ENCODE measurements at places on chromosomes 1 and 21. TPM values are rescaled to one million over a fixed set of nuclear protein-coding genes. Genes with fewer than 3 reads are reported as not detected.

DNA sequence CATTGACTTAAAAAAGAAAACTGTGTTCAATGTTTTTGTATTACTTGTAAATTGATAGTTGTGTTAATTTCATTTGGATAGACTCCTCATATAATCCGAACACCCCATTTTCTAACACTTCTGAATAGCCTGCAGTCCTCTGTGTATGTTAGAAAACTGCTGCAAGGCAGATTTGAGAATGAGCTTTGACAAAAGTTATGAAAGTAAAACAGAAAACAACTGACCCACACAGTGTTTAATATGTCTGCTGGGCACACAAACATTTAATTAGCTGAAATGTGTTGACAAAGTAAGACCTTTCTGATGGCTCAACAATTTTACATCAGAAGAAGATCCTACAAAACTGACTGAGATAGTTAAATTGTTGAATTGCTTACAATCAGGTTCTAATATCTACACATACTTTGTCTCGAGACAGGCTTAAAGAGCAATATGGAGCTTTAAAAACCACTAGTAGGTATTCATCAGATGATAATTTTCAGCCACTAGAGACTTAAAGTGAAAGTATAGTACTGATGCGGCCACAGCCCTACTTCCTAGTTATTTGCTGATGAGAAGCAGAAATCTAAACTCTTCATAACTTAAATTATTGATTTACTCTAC is 40.0 kb upstream of the PRMT6 start:
- no peak for DNase-seq

- DNase-seq: no peak
These were observed 2.1 kb downstream of the DYRK1A start for GRCh38 chr21:37368541-37369279.

- no peak for DNase-seq
These were observed 78.5 kb downstream of the ITPKB start for GRCh38 chr1:226660410-226661182.

GRCh38 chr1:51565009-51565408 is 45.9 kb upstream of the EPS15 start:
- DNase-seq: no peak

- no peak for DNase-seq
These were observed 79.0 kb downstream of the RASAL2 start for GRCh38 chr1:178172939-178173338.

GRCh38 chr1:29032841-29033240 is 90.9 kb downstream of the TMEM200B start:
- DNase-seq: no peak

- DNase-seq: no peak
These were observed 35.6 kb downstream of the IL23R start for GRCh38 chr1:67201891-67202290.

GRCh38 chr1:16430606-16431005 is 6.6 kb downstream of the SPATA21 start:
- DNase-seq: no peak

GRCh38 chr1:206859082-206859521 is 6.3 kb upstream of the IL20 start:
- DNase-seq: no peak

GRCh38 chr21:46605767-46606426 is 1.0 kb upstream of the S100B start:
- peak; percentile 75 for DNase-seq

DNA sequence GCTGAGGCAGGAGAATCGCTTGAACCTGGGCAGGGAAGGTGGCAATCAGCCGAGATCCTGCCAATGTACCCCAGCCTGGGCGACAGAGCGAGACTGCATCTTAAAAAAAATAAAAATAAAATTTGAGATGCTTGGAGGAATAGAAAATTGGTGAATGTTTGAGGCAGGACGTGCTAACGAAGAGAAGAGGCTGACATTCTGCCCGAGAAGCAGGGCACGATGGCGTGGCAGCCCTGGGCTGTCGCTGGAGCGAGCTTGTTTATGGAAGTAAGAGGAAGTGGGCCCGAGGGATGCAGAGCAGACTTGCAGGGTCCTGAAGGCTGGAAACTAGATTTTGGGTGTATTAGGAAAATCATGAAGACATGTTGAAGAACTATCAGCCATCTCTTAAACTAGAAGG is 92.6 kb downstream of the KIF26B start:
- DNase-seq: no peak

DNA sequence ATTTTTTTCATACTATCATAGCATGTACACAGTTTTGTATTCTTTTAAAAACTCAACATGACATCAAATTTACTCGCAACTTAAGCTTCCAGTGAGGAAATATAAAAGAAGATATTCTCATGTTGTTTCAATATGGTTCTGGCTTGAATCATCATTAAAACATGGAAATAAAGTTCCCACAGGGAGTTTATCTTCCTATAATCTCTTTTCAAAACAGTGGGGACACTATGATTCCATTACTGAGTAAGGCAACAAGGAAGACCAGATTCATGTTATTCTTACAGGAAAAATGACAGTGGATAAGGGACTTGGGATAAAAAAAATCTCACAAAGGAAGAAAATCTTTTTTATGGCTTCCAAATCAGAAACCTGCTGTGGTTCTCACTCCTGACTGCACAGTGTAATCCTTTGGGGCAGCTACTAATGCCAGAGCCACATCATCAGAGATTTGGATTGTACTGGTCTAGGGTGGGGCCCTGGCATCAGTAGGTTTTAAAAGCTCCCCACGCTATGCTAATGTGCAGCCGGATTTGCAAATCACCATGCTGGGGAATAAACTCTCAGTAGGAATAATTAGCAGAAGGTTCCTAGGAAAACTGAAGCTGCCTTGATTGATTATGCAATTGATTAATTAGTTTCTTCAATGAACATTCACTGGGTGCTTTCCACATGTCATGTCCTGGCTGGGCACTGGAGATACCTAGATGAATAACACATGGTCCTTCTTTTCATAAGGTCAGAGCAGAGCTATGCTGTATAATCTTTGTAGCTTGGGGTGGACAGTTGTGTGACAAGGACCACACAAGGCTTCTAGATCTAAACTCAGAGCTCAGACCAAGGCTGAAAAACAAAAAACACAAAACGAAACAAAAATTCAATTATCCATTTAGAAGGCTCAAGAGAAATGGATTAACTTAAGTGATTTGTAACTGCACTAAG is 71.1 kb upstream of the C8B start:
- no peak for DNase-seq

DNA sequence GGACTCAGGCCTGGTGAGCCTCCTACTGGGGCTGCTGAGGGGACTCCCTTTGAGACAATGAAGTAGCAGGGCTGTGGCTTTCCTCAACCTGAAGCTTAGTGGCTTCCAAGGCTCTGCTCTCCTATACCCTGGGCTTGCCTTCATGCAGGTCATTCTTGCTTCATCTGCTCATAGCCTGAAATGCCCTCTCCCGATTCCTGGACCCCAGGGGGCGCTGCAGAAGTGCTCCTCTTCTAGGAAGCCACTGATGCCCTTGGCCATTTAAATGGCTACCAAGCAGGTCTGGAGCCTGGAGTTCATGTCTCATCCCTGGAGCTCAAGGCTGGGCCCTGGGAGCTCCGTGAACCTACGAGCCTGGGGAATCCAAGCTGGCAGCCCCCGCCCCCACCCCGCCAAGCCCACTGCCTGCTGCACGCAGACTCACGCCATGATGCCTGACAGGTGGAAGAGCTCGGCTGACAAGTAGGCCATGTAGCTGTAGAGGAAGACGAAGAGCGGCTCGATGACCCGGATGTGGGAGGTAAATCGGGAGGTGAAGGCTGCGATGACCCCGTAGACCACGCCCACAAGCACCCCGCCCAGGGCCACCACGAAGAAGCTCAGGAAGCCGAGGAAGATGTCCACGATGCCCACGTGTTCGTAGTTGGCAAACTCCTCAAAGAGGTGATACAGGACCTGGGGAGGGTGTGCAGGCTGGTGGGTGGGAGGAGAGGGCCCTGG is 45.7 kb downstream of the SLC9A1 start:
- DNase-seq: no peak

DNA sequence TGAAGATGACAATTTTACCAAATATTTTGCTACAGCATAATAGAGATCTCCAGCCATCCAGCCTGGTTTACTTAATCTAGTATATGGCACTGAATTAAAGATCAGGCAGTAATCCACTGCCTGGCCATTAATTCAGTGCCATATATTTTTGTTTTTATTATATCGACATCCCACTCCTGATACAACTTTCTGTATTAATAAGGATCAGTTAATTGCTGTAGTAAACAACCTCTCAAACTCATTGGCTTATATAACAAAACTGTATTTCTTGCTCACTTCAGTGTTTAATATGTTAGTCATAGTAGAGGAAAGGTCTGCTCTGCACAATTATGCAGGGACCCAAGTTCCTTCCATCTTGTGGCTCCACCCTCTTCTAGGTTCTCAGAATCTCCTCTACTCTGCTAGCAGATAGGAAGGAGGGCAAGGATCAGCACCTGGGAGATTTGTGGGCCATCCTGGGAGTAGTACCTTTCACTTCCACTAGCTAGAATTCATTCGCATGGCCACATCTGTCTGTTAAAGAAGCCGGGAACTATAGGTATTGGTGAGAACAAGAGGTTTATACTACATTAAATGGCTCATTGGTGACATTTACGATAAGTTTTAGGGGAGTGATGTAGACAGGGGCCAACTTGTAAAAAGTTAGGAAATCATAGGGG is 3.6 kb upstream of the ZDHHC18 start:
- no peak for DNase-seq

GRCh38 chr21:42198929-42199867 is 19.7 kb upstream of the ABCG1 start:
- DNase-seq: no peak

DNA sequence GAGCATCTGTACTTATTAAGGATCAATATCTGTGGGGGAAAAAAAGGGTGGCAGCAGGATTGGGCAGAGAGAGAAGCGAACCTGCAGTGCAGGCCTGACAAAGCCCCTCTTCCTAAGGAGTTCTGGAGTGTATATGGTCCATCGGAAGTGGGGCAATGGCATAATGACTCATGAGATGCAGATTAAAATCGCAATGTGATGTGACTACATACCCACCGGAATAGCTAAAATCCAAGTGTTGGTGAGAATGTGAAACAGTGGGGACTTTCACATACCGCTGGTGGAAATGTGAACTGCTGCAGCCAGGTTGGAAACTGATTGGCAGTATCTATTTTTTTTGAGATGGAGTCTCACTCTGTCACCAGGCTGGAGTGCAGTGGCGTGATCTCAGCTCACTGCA is 8.2 kb upstream of the CREG1 start:
- no peak for DNase-seq

DNA sequence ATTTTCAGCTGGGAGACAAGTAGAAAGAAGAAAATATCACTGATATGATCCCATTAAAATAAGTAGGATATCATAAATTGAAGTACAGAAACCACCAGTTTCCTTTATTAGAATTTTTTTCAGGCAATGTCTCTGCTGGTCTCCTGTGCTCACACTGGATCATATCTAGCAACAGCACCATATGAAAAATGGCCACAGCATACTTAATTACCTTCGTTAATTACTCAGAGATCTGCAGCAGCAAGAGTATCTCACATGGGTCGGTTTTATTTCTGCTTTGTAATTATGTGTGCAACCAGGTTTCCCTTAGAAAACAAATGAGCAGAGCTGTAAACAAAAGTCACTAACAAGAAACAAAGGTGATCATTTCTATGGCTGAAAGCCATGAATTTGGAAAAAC is 287.9 kb downstream of the LRRIQ3 start:
- no peak for DNase-seq

DNA sequence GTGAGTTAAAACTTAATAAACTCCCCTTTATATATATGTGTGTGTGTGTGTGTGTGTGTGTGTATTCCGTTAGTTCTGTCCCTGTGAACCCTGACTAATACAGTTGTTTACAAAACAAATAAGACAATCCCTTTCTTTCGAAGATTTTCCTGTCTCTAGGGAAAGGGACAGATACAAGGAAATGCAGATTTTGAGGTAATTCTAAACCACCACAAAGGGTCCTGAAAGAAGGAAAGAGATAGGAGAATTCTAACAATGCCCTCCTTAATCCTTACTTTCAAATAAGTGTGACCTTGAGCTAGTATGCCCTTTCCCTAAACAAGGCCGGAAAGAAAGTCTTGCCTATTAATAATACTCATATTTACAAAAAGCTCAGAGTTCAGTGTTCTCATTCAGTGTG is 164.8 kb upstream of the COL11A1 start:
- DNase-seq: no peak

GRCh38 chr1:116166655-116167054 is 55.5 kb downstream of the MAB21L3 start:
- no peak for DNase-seq

- DNase-seq: no peak
These were observed 48.8 kb downstream of the PIK3CD start for GRCh38 chr1:9700340-9700739.

- no peak for DNase-seq
These were observed 2.7 kb downstream of the CAPN2 start for GRCh38 chr1:223714849-223715603.

DNA sequence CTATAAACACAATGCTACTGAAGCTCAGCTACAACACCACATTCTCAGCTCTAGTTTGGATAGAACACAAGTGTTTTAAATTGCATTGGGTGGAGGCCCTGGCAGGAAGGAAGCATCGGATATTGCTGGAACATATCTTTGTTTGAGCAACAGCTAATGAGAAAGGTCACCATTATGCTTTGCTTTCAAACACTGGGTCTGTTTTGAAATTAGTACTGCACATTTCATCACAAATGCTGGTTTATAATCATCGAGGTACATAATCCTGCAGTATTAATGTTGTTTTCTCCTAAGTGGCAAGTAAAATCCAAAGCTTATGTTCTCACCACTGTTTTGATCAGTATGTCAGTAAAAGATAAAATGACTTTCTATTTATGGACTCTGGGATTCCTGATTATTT is 61.5 kb upstream of the ARHGAP29 start:
- DNase-seq: no peak

GRCh38 chr1:193406901-193407300 is 220.5 kb upstream of the B3GALT2 start:
- peak; percentile 38 for DNase-seq

DNA sequence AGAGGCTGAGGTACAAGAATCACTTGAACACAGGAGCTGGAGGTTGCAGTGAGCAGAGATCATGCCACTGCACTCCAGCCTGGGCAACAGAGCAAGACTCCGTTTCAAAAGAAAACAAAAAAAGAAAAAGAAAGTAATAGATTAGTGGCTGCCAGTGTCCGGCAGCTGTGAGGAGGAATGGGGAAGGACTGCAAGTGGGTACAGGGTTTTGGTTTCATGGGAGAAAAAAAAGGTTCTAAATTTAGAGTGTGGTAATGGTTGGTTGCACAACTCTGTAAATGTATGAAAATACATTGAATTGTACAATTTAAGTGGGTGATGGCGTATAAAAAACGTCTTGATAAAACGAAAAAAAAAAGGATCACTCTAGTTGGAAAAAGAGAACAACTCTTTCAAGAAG is 6.7 kb downstream of the TAF1A start:
- no peak for DNase-seq

GRCh38 chr1:230463326-230463725 is 37.2 kb upstream of the PGBD5 start:
- DNase-seq: no peak

GRCh38 chr1:9313576-9313975 is 20.9 kb downstream of the SPSB1 start:
- no peak for DNase-seq

- DNase-seq: no peak
These were observed 129.5 kb downstream of the PIGK start for GRCh38 chr1:77089756-77090155.

DCAF6 gene
- polyA plus RNA-seq: 10.3 TPM

MATN1 gene
- polyA plus RNA-seq: not detected

OXCT2 gene
- not detected for polyA plus RNA-seq

SLC2A5 gene
- 0.07 TPM for polyA plus RNA-seq

GPR37L1 gene
- polyA plus RNA-seq: 0.16 TPM

TBX19 gene
- polyA plus RNA-seq: 1.2 TPM

XCL1 gene
- polyA plus RNA-seq: 59.8 TPM

CLDN17 gene
- polyA plus RNA-seq: not detected

Measured in immature natural killer cell (primary cell).